ENCODE measurements at places on chromosomes 4 and X. TPM values are rescaled to one million over a fixed set of nuclear protein-coding genes. Genes with fewer than 3 reads are reported as not detected.
A peak's percentile ranks its signal among the peaks of the same experiment; 100 is the strongest.

The SPANXN3 gene
- not detected for total RNA-seq

DNA sequence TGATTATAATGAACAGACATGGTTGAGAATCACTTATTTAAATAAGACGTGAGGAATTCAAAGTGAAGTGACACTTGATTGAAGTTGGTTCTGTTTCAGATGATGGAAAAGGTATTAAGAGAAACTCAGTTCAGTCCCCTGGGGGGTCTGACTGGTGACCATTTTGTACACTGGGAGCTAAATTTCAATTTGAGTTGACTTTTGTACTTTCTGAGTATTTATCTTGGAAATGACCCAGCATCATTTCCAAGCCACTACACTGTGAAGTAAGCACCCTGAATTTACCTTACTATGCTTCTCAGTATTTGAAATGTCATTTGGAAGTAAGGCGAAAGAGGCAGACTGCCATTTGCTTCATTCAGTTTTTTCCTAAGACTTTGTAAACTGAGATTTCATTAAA lies 73.4 kb downstream of the CNOT6L start:
- DNase-seq = no peak

GRCh38 chrX:45783002-45783401 lies 582.3 kb upstream of the DIPK2B start:
- no peak for DNase-seq

GRCh38 chrX:112834031-112834845 lies 6.4 kb downstream of the AMOT start:
- DNase-seq = no peak

The MTM1 gene
- 14.7 TPM for total RNA-seq

The MAGEA1 gene
- not detected for total RNA-seq

GRCh38 chr4:122329876-122330565 lies 48.8 kb upstream of the ADAD1 start:
- DNase-seq = no peak

The CRMP1 gene
- total RNA-seq = 1.6 TPM

DNA sequence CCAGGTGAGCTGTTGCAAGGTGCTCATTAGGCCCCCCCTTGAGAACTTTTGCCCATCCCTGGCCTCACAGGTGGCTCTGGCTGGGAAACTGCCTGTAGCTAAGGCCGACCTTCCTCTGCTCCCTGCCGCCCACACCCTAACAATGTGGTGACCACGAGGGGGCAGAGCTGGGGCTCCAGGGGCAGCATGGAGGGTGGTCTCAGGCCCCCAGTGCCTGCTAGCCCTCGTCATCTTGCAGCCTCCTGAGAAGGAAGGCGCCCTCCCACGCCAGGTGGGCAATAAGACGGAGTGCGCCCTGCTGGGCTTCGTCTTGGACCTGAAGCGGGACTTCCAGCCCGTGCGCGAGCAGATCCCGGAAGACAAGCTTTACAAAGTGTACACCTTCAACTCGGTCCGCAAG lies 32.4 kb downstream of the ATP2B3 start:
- DNase-seq = no peak

- no peak for DNase-seq
Observed at GRCh38 chr4:5511791-5512190, 196.6 kb downstream of the EVC2 start.

The S100P gene
- 0.29 TPM for total RNA-seq

GRCh38 chrX:8565729-8566128 lies 101.1 kb downstream of the VCX3B start:
- no peak for DNase-seq

The NDNF gene
- 5.1 TPM for total RNA-seq

GRCh38 chr4:47720787-47721186 lies 117.1 kb downstream of the CORIN start:
- DNase-seq = no peak

GRCh38 chr4:142211444-142211843 lies 575.1 kb downstream of the IL15 start:
- no peak for DNase-seq

The UGT2B7 gene
- total RNA-seq = 0.33 TPM

The EVC2 gene
- 17.7 TPM for total RNA-seq

- no peak for DNase-seq
Observed at GRCh38 chr4:86036736-86037135, 323.1 kb downstream of the MAPK10 start.

- no peak for DNase-seq
Observed at GRCh38 chrX:45903781-45904201, 641.4 kb downstream of the ZNF674 start.

The EFNB1 gene
- total RNA-seq = 19.2 TPM

- no peak for DNase-seq
Observed at GRCh38 chr4:169116270-169116901, 106.3 kb upstream of the CBR4 start.

DNA sequence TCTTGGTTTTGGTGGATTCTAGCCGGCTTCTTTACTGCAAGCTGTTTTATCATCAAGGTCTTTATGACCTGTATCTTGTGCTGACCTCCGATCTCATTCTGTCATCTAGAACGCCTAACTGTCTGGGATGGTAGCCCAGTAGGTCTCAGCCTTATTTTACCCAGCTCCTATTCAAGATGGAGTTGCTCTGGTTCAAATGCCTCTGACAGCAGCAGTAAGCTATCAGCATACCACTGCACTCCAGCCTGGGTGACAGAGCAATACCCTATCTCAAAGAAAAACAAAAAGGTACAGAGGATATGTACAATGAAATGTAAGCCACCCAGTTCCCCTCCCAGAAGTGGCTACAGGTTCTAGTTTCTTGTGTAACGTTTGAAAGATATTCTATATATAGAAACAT lies 36.1 kb downstream of the HERC6 start:
- no peak for DNase-seq

DNA sequence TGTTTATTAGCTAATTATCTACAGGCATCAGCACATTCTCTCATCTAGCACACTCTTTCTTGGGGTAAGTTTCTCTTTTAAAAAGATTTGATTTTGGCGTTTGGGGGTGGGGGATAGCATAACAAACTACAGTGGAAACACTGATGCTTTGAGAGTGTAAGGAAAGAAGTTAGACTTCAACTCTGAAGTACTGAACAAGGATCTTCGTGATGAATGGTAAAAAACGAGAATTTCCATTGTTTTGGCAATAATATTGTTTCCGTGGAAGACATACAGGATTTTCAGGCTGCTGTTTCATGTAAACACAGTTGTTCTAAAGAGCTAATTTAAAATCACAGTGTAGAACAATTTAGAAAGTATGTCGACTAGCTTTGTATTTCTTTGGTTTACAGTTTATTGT lies 451 bp downstream of the LPAR4 start:
- no peak for DNase-seq

The HMGB2 gene
- 58.0 TPM for total RNA-seq

The SPIN3 gene
- 13.4 TPM for total RNA-seq

DNA sequence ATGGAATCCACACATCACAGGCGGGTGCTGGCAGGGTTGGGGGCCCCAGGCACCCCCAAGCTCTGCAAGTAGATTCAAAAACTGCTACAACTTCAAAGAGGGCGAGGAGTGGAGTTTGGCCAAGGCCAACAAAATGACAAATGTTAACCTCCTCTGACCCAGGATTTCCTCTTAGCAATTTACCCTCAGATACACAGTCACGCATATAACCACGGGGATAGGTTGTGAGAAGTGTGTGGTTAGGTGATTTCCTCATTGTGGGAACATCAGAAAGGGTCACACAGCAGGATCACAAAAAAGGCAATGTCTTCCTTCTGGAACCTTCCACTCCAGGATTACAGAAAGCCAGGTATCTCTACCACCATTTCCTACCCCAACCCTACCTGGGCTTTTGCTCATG lies 62.4 kb downstream of the C4orf50 start:
- DNase-seq = no peak

The FUNDC1 gene
- total RNA-seq = 14.4 TPM

- DNase-seq = no peak
Observed at GRCh38 chr4:103074744-103075434, 1.7 kb downstream of the SLC9B2 start.

The P2RY4 gene
- total RNA-seq = 0.33 TPM

DNA sequence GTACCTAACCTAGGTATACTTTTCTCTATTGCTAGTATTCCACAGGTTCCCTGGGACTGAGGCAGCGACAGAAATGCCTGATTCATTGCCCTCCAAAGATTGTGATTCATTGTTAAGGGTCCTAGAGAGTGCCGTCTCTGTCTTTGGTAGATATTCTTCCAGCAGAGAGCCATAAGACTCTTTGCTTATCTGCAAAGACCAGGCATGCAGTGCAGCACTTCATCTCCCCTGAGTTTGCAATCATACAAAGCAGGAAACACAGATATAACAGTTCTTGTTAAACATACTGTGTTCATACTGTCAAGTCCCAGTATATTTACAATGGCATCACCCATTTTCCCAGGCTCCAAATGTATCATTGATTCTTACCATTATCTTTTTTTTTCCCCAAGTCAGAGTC lies 47.7 kb downstream of the KLF8 start:
- DNase-seq = no peak

- DNase-seq = no peak
Observed at GRCh38 chr4:169611157-169611556, 1.2 kb downstream of the NEK1 start.

DNA sequence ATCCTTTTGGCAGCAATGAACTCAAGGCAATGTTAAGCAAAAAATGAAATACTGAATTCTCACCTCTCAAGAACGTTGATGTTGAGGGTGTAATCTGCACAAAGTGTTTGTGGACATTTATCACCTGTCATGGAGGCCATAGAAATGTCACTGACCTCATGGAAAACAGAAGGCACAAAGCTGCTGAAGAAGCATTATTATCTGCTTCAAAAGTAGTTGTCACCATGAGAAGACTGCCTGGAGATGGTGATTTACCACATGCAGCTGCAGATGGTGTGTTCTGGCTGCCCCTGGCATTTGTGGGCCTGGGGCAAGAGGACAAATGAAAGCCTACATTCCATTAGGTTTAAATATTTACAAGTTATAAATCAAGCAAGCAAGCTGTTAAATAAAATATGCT lies 116.8 kb upstream of the RPS6KA3 start:
- no peak for DNase-seq

DNA sequence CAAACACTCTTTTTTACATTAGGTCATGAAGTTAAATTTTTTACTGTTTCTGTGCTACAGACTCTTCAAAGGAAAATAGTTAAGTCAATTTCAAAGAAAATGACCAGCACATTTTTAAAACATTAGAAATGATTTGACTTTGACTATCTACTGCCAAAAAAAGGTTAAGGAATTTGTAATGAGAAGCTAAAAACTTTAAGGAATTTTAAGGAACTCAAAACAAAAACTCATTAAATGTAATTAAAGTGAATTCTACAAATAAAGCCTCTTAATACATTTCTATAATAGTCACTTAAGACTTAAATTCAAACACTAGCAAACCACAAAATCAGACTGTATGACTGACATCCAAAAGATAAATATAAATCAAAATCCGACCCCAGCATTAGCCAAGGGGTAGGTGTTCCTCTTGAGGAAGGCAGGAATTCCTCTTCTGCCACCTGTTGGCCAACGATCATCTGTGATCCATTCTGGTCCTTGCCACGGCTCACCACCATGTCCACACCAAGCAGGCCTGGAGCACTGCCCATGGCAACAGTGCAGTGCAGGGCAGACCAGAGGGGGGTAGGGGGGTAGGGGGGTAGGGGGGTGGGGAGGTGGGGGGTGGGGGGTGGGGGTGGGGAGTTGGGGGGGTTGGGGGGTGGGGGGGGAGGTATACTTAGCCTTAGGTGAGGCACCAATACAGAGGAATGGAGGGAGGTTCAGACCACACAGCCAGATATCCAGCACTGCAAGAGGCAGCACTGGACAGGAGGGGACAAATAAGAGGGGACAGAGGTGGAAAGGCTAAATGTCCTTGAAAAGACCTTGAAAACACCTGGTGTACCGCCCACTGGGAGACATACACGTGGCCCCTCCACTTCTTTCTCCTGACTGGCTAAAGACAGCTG lies 287.4 kb downstream of the CHIC1 start:
- peak; percentile 33 for DNase-seq

DNA sequence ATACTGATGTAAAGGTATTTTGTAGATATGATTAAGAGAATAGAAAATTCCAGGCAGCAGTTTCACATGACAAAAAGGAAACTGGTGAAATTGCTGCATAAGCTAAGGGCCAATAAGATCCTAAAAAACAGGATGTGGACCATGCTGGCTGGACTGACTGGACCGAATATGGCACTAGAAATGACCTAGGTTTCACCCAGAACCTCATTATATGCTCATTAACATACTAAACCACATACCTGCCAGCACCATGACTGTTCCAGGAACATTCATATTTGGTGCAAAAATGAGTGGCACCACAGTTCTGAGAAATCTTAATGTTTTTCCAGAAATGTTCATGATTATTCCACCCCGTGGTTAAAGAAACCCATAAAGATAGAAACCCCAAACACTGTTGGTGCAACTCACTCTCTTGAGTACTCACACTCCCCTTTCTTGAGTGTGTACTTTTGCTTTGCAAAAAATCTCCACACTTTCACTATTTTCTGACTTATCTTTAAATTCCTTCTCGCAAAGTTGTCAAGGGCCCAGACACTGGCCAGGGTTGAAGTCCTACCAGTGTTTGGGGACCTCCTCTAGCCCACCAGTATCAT lies 74.0 kb downstream of the FANCB start:
- no peak for DNase-seq

- DNase-seq = no peak
Observed at GRCh38 chrX:108464604-108465003, 25.0 kb downstream of the COL4A5 start.

DNA sequence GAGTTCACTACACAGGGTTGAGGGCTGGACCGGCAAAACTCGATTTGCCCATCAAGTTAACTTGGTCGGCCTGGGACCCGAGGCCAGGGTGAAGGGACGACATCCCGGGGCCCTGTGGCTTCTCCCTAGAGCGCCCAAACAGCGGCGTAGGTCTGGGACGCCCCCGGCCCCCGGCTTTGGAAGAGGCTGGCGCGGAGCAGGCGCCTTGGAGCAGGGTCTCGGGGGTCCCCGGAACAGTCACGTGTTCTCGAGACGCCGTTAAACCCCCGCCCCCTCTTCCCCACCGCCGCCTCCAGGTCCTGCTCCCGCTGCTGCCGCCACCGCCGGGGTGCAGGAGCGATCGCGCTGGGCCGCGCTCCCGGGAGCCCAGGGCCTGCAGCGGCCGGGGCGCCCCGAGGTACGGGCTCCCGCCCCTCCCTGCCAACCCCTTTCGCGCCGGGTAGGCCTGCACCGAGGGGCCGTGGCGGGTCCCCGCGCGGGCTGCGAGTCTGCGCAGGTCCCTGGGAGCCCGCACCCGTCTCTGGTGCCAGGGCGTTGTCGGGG lies at the start of gene NPY5R:
NPY5R (plus strand) TSS at position 289 of the 543 bp plus-strand sequence. CDS start 6,382 bp downstream, outside the sequence.
- no peak for DNase-seq

DNA sequence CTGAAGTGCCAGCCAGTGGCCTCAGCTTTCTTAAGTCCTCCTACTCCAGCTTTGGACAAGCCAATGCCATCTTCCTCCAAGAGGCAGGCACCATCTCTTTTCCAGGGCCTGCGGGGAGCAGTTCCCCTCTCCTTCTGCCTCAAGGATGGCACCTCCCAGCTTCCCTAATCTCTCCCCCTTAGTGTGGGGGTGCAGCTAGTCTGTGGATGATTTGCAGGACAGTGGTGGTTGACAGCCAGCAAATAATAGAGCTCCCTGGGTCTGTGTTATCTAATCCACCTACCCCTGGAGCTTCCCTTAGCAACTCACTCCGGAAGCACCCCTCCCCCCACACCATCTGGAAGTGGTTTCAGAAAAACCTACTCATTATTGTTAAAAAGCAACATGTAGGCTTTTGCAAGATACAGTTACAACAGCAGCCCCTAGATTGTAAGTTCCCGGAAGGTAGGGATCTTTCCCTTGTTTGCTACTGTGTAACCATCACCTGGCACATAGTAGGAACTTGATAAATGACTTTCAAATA lies 247.1 kb downstream of the BCOR start:
- DNase-seq = no peak

Data from breast epithelium (tissue), 4 donors.